ENCODE measurements at places on chromosomes 12 and 14. TPM values are rescaled to one million over a fixed set of nuclear protein-coding genes. Genes with fewer than 3 reads are reported as not detected.

Gene KLRC2
- total RNA-seq: not detected

Gene FZD10
- total RNA-seq: not detected

Gene MYF6
- not detected for total RNA-seq

Gene ACOT4
- total RNA-seq: 0.15 TPM

Gene SLC10A1
- total RNA-seq: not detected

Gene RAB3IP
- total RNA-seq: 2.8 TPM

Gene ADAMTS20
- not detected for total RNA-seq
